MCF 10A (cell line): ENCODE measurements at places on chromosomes 16 and 17. TPM values are rescaled to one million over a fixed set of nuclear protein-coding genes. Genes with fewer than 3 reads are reported as not detected.

Gene CDH8
- 0.22 and 0.42 TPM in 2 replicates for total RNA-seq

Gene ATP2C2
- not detected in 2 replicates for total RNA-seq

Gene CLDN7
- total RNA-seq: 20.8 and 23.9 TPM in 2 replicates

Gene ADAT1
- total RNA-seq: 48.7 and 60.2 TPM in 2 replicates

Gene KRTAP3-2
- not detected in 2 replicates for total RNA-seq

Gene CMTR2
- total RNA-seq: 25.6 and 27.7 TPM in 2 replicates

Gene UTS2R
- not detected in 2 replicates for total RNA-seq

Gene PYY
- total RNA-seq: not detected in 2 replicates

Gene RHOT1
- 19.8 and 21.9 TPM in 2 replicates for total RNA-seq

Gene RGS11
- 1.7 and 3.6 TPM in 2 replicates for total RNA-seq

Gene SLC35G6
- not detected in 2 replicates for total RNA-seq

Gene RAB34
- total RNA-seq: 90.0 and 105 TPM in 2 replicates

Gene PIRT
- not detected in 2 replicates for total RNA-seq

Gene PIK3R5
- not detected in 2 replicates for total RNA-seq

Gene LGALS9B
- not detected in 2 replicates for total RNA-seq

Gene ANKRD40CL
- not detected in 2 replicates for total RNA-seq

Gene ZNF598
- total RNA-seq: 177 and 252 TPM in 2 replicates

Gene NLGN2
- total RNA-seq: 6.7 and 9.0 TPM in 2 replicates

Gene CARD14
- 0.20 TPM in 1 of 2 replicates, not detected in the other for total RNA-seq

Gene KRT13
- total RNA-seq: not detected in 2 replicates

Gene PRRT2
- 0.42 and 0.96 TPM in 2 replicates for total RNA-seq

Gene MARVELD3
- total RNA-seq: 1.1 and 1.3 TPM in 2 replicates

Gene CTRB2
- not detected in 2 replicates for total RNA-seq

Gene CCDC40
- total RNA-seq: 4.1 and 4.8 TPM in 2 replicates

Gene TP53TG3D
- total RNA-seq: not detected in 2 replicates

Gene KRTAP9-2
- not detected in 2 replicates for total RNA-seq

Gene RND2
- 0.16 TPM in 1 of 2 replicates, not detected in the other for total RNA-seq

Gene XYLT1
- not detected in 2 replicates for total RNA-seq

Gene MYH3
- 1.4 and 2.1 TPM in 2 replicates for total RNA-seq

Gene ITGAD
- not detected in 2 replicates for total RNA-seq

Gene KRTAP1-1
- total RNA-seq: not detected in 2 replicates

Gene SYNGR3
- 0.68 and 1.1 TPM in 2 replicates for total RNA-seq

Gene AANAT
- not detected in 2 replicates for total RNA-seq

Gene KRTAP3-1
- not detected in 2 replicates for total RNA-seq

Gene TMEM88
- 3.5 and 4.4 TPM in 2 replicates for total RNA-seq

Gene KRTAP2-1
- not detected in 2 replicates for total RNA-seq

Gene CLEC19A
- total RNA-seq: not detected in 2 replicates

Gene KRT12
- not detected in 2 replicates for total RNA-seq

Gene CLDN6
- total RNA-seq: not detected in 2 replicates

Gene CRYM
- total RNA-seq: 1.6 and 4.0 TPM in 2 replicates

Gene C17orf113
- 0.72 and 0.81 TPM in 2 replicates for total RNA-seq

Gene FBXW10
- total RNA-seq: 0.22 and 0.23 TPM in 2 replicates

Gene CD300LF
- not detected in 2 replicates for total RNA-seq
